ENCODE measurements at places on chromosomes 5 and 9. TPM values are rescaled to one million over a fixed set of nuclear protein-coding genes. Genes with fewer than 3 reads are reported as not detected.
A peak's percentile ranks its signal among the peaks of the same experiment; 100 is the strongest.

GRCh38 chr5:151700820-151701219 lies 14.1 kb upstream of the SPARC start:
- no peak for DNase-seq

GRCh38 chr5:128284236-128284635 lies 200.7 kb downstream of the SLC12A2 start:
- no peak for DNase-seq

DNA sequence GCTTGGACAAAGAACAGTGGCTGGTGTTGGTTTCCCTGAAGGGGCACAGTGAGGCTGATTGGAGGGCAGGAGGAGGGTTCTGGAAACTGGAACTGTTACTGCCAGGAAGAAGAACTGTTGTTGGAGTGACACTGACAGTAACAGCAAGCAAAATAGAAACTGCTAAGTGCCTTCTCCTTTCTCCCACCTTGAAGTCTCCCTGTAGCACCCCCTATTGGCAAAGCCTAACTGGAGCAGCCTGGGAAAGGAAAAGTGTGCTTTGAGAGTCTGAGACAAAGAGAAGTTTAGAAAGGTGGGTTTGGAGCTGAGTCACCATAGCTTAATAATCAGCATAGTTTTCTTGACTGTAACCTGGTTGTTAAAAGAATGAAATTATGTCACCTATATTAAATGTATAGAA lies 2.5 kb upstream of the TMEM174 start:
- peak; percentile 47 for DNase-seq

DNA sequence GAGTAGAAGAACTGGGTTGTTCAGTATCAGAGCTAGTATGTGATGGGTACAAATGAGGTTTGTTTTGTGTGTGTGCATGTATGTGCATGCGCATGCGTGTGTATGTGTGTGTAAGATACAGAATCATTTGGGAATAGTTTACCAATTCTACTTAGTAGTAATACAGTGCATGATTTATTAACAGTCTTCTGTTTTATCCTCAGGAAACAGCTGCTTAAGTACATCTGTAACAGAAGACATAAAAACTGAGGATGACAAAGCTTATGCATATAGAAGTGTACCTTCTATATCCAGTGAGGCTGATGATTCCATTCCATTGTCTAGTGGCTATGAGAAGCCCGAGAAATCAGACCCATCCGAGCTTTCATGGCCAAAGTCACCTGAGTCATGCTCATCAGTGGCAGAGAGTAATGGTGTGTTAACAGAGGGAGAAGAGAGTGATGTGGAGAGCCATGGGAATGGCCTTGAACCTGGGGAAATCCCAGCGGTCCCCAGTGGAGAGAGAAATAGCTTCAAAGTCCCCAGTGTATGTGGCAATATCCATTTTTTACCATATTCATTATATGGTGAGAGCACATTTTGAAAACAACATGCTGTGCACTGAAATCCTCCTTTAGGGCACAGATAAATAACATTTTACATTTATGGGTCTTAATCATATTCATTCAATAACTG lies 228.5 kb downstream of the KDM4C start:
- DNase-seq, result no peak

DNA sequence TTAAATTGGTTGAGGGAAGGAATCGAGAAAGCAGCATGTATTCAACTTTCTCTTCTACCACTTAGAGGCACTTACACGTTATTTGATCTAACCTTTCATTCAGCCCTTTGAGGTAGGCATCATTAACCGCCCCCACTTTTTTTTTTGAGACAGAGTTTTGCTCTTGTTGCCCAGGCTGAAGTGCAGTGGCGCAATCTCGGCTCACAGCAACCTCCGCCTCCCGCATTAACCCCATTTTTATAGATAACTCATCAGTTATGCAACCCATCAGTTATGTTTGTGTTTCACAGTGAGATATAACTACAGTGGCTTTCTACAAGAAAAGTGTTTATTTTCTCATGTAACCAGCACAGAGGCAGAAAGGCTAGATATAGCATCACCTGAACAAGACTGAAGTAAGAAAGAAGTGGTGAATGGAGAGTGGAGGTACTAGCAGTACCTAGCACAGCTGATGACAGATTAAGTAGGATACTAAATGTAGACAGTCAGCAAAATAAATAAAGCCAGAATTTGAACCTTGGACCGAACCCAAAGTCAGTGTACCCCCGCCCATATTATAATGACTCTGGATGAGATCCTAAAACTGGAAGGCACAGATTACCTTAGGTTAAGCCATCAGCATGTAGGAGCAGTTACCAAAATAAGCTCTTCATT lies 91.2 kb downstream of the PJA2 start:
- no peak for DNase-seq

- no peak for DNase-seq
Observed at GRCh38 chr9:102975251-102975650, 19.9 kb upstream of the CYLC2 start.

- no peak for DNase-seq
Observed at GRCh38 chr9:136710543-136710942, 1.8 kb upstream of the DIPK1B start.

- DNase-seq, result no peak
Observed at GRCh38 chr5:98144116-98144515, 629.3 kb upstream of the RGMB start.

GRCh38 chr9:109101810-109102209 lies 17.9 kb downstream of the TMEM245 start:
- DNase-seq, result peak; percentile 93

- no peak for DNase-seq
Observed at GRCh38 chr9:80934095-80934494, 755.3 kb downstream of the TLE1 start.

DNA sequence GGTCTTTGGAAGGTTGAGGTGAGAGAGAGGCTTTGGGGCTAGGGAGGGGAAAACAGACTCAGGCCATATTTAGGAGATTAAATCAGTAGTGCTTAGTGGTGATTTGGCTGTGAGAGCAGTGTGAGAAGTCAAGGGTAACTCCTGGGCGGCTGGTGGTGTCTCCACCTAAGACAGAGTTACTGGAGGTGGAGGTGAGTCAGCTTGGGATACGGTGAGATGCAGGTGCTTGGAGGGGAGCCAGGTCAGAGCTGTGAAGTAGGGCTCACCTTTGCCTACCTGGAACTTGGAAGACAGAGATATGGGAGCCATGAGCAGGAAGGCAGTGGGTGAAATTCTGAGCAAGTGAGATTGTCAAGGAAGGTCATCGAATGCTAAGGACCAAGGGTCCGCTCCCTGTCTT lies 24.5 kb downstream of the RGS3 start:
- no peak for DNase-seq

DNA sequence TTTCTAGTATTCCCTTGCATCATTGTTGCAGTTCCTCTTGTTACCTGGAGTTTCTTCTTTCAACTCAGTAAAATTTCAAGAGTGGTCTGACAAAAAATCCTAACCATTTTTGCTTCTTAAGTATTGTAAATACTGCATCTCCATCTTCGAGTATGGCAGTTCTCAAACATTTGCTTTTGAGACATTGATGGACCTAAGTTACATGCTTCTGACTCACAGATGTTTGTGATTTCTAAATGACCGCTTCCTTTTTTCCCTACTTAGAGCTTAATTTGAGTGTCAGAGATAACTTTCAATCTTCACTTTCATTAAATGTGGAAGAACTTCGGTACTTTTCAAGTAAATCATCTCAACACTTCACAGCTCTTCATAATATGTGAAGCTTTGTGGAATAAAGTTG lies 4.2 kb downstream of the UHRF2 start:
- DNase-seq, result no peak

- no peak for DNase-seq
Observed at GRCh38 chr5:39341896-39342295, 22.4 kb downstream of the C9 start.

DNA sequence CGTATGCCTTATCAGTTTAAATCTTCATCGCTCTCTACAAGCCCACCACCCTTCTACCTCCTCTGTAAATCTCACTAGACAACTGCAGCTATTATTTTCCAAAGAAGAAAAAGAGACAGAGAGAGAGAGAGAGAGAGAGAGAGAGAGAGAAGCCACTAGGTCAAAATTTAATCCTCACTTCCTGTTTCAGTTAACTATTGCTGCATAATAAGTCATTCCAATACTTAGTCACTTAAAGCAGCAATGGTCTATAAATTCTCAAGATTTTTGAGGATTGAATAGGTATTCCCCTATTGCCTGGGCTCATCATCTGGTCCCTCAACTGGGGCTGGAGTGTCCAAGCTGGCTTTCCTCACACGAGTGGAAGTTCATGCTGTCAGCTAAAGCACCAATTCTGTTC lies 68.8 kb downstream of the ITGA1 start:
- DNase-seq, result no peak

GRCh38 chr9:137172901-137173795 lies 1.3 kb upstream of the TMEM210 start:
- no peak for DNase-seq

DNA sequence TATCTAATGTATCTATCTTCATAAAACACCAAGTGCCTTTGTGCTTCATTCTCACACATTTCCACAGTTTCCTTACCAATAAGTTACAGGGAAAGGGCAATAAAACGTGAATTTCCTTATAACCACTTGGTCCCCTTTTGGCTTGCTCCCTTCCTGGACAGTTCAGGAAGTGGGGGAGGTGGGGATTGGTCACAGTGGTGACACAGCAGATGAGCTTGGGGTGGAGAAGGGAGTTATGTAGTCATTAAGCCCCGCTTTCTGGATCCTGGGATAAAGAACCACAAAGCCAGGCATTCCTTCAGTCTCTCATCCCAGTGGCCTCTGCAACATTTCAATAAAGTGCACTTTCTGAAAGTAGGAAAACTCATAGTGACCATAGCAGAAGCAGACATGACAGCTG lies 47.1 kb upstream of the FYB1 start:
- no peak for DNase-seq

GRCh38 chr5:57002959-57003485 lies 51.1 kb upstream of the MIER3 start:
- no peak for DNase-seq

GRCh38 chr5:135861641-135862040 lies 27.2 kb downstream of the SLC25A48 start:
- no peak for DNase-seq

DNA sequence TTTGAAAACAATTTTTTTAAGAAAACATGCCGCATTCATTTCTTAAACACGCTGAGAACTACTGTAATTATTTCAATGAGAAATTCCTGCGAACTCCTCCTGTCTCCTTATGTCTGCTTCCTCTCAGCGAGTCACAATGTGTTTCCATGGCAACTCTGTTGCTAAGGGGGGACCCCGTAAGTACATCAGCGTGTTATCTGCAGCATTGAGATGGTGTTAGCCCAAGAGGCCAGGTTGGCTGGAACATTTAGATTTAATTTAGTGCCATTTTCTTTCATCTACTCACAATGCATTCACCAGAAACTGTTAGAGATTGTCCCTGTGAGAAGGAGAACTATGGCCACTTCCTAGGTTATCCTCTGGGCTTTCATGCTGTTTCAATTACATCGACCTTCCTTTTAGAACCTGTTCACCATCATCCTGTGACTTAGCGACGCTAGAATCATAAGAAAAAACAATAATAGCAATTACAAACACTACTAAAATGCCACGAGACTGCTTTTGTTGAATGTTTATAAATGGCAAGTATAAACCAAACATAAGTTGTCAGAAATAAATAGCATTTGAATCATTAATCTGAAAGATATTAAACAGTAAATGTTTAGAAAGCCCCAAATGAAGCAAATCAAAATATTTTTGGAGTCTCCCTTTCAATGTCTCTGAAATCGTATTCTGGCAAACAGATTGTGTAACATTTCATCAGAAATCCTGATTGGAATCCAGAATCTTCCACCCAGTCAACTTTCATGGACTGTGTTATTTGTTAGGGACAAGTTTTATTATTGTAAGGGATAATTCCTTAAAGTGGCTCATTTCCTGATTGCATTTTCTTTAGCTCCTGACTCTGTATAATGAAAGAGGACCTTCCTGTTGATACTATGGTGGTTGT lies 39.7 kb upstream of the SHC3 start:
- no peak for DNase-seq

GRCh38 chr9:130897848-130898551 lies 1.4 kb upstream of the QRFP start:
- no peak for DNase-seq

DNA sequence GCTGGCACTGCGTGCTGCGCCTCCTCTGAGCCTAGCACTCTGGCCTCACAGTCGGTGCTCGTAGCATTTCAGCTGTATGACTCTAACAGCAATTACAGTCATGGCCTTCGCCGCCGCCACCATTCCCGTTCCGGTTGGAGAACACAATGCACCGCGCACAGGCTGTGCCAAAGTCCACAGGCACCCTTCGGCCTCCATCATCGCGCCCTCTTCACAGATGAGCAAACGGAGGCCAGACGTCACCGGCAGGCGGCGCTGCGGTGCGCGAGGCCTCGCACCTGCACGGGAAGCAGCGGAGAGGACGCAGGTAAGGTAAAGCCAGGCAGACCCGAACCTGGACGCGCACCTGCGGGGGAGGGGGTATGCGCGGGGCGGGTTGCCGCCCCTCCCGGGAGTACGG lies 128.9 kb downstream of the BARX1 start:
- DNase-seq, result no peak

DNA sequence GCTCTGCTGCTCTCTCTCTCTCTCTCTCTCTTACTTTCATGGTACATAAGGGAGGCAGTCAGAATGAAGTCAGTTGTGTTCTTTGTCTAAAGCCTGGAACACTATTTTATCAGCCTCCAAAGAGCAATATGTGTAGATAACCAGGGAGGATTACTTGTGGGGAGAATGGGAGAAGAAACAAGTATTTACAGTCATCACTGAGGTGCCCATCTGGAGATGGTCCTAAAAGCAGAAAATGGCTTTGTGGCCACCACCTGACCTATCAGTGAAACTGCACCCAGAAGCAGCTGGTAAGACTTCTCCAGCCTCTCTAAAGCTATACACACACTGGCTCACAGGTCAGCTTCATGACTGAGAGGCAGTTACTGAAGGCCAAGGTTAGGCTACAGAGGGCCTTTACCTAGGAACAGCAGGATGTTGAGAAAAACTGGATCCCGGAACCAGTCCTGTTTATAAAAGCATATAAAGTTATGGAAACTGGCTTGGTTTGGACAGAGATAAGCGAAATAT lies 75.1 kb downstream of the MRPS27 start:
- DNase-seq, result peak; percentile 68

DNA sequence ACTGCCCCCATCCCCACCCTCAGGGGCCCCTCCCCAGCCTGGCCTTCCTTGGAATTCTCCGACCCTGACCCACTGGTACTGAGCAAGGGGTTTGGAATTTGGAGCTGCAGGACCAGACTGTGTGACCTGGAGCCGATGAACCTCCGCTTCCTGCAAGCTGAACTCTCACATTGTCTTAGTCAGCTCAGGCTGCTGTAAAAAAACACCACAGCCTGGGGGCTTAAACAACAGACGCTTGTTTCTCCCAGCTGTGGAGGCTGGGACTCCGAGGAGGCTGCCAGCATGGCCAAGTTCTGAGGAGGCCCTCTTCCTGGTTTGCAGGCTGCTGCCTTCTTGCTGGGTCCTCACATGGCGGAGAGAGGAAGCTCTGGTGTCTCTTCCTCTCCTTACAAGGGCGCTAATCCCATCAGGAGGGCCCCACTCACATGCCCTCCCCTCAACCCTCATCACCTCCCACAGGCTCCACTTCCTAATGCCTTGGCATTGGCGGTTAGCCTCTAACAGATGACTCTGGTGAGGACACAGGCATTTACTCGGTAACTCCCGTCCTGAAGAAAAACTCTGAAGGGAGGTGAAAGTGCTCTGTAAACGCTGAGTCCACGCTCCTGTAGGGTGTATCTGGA lies 42.4 kb downstream of the C5orf15 start:
- DNase-seq, result peak; percentile 38

GRCh38 chr9:96320749-96321280 lies 18.8 kb upstream of the HSD17B3 start:
- no peak for DNase-seq

SLC27A4 gene
- total RNA-seq, result 19.9 TPM

MAP1B gene
- total RNA-seq, result 39.3 TPM

SLC6A7 gene
- total RNA-seq, result not detected

GZMA gene
- total RNA-seq, result 0.13 TPM

CARTPT gene
- total RNA-seq, result not detected

MPDZ gene
- total RNA-seq, result 65.6 TPM

ENTREP1 gene
- total RNA-seq, result 4.6 TPM

STC2 gene
- 11.4 TPM for total RNA-seq

All from dermis microvascular lymphatic vessel endothelial cell (primary cell).